ENCODE measurements at places on chromosomes 3 and 15. TPM values are rescaled to one million over a fixed set of nuclear protein-coding genes. Genes with fewer than 3 reads are reported as not detected.

DUOXA1 gene
- 1.8 TPM for total RNA-seq

DNA sequence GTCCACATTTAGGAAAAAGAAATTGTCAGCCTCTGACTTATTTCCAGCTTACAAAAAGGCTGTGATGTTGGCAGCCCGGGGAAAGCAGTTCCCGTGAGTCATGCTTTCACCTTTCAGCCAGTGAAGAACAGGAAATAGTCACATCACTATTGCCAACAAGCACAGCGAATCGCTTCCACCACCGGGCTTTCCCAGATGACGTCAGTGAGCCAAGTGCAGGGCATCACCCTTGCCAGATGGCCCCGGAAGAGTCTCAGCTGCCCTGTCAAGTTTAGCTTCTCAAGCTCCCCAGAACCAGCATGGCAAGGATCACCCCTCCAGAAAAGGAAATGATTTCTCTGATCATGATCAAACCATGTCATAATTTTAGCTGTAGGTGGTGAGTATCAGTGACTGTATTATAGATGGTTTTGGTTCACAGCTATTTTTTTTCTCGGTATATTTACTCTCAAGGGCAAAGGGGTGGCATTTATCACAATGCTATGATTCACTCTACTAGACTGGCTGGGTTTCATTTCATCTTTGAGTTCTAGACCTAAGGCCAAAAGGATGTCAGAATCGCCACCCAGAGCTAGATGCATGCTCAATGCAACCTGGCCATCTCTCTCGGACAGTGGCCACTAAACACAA, 32.9 kb downstream of the B3GNT5 start:
- peak; percentile 66 for DNase-seq

VEPH1 gene
- 0.48 TPM for total RNA-seq

DNA sequence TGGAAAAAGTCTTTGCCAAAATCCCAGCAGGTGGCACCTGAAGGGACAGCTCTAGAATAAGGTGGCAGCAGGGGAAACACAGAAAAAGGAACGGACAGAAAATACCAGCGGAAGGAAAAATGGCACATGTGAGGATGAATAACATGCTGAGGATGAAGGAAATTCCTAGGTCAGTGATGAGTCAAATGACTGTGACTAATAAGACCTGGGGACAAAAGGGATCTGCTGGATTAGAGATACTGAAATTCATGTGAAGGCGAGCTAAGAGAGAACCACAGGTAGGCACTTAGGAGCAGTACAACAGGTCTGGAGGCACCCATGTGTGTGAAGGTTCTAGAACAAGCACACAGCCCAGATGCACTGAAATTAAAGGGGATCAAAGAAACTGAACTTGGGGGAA, 482.5 kb downstream of the FOXP1 start:
- no peak for DNase-seq

BCL2A1 gene
- 18.1 TPM for total RNA-seq

- DNase-seq = no peak
Measured at GRCh38 chr15:98800437-98801233, 152.3 kb downstream of the IGF1R start.

GRCh38 chr15:62391641-62392262, 226.7 kb upstream of the C2CD4B start:
- DNase-seq = no peak

- no peak for DNase-seq
Measured at GRCh38 chr3:111594781-111595180, 365 bp downstream of the ZBED2 start.

CLDN18 gene
- not detected for total RNA-seq

DNA sequence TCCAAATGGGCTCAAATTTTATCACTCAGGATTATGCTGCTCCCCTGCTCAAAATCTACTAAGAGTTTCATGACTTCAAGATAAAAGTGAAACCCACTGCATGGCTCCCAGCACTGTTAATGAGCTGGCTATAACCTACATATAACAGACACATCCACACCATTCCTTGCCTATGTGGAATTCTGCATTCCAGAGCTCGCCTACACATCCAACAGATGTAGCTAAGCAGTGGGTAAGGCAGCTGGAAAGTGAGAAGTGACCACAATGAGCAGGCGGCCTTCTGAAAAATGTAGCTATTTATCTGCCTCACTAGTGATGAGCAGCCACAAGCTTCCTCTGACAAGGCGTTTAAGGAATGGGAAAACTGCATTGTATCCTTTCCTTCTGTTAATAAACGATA, 92.0 kb upstream of the TRIM42 start:
- no peak for DNase-seq

GRCh38 chr3:67059443-67059842, 61.3 kb downstream of the KBTBD8 start:
- no peak for DNase-seq

DNA sequence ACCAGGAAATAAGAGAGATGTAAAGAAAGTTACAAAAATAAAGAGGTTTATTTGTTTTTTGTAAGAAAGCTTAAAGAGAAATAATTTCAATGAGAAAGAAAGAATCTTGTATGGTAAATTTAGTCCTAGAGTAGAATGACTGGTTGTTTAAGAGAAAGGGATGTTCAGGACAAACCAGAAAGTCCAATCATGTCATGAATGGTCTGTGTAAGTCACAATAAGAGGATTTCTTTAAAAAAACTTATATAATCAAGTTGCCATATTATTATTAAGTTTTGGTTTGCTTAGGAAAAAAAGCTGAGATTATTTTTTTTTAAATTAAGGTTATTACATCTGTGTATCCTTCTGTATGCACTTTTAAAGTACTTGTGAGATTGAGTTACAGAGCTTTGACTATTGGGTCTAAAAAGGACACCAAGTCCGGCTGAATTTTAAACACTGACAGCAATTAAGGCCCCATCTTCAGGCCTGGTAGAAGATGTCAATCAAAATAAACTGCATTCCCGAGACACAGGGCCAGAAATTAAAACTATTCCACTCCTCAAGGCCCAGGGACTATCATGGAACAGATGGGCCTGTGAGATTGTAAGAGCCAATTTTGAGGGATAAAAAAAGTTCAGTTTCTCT, 12.2 kb downstream of the ERICH6 start:
- DNase-seq = no peak

DNA sequence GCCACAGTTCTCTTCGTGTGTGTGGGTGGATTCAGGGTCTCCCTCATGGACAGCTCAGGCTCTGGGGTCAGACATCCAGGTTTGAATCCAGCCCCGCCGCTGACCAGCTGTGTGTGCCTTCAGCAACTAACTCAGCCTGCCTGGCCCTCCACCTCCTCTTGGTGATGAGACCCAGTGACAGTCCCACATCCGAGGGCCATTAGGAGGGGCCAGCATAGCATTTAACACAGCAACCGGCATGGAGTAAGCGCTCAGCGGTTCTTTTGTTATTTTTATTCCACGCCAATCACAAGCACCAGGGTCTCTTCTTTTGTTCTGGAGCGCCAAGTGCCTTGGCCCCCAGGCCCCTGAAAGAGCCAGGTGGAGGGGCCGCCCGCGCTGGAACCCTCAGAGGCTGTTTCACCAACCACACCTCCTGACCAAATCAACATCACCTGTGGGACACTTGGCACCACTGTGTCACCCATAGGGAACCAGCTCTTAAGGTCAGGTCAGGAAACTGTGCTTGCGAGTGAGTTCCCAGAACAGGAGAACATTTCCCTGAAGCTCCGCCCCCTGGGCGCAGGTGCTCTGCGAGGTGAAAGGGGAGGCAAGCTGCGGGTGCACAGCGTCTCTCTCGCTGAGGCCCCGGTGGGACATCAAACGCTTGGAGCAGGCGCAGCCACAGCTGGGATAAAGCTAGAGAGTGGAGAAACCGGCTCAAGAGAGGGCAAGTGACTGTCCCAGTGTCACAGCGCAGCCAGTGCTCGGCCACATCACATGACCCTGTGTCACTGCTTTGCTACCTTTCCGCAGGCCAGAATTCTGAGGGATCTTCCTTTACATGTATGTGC, 311.3 kb downstream of the UACA start:
- DNase-seq = no peak

DNA sequence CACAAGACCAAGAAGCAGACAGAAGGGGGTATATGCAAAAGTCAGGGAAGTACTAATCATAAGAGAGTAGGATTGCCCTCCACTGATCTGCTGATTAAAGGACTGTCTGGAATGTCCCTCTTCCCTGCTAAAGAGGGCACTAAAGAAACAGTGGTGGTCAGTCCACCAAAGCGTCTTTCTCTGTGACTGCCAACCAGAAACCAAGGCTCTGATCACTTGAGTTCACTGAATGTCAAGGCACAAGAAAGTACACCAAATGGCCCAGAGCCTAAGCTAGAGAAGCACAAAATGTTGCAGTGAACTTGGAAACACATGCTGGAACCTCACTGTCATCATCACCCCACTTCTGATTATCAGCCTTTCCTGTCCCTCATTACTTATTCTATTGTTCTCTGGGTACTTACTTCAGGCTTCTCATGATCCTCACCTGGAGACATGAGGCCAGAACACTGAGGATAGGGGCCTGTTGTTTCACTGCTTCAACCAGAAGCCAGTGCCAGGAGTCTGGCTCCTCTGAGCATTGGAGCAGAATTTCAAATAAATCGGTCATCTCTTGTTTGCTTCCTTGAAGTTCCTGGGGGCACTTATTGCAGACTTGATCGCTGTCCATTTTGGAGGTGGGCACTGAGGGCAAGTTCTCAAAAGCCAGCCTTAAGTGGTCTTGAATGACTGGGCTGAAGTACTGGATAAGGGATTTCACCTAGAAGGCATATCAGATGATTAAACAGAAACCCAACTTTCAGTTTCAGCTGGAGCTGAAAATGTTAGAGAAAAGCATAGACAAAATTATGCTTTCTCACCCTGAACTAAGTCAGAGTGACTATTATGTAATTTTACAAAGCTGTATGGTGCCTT, 58.9 kb downstream of the EIF3J start:
- no peak for DNase-seq

IFRD2 gene
- total RNA-seq = 178 TPM

GRCh38 chr3:100184948-100185570, 70.8 kb upstream of the FILIP1L start:
- DNase-seq = no peak

DNA sequence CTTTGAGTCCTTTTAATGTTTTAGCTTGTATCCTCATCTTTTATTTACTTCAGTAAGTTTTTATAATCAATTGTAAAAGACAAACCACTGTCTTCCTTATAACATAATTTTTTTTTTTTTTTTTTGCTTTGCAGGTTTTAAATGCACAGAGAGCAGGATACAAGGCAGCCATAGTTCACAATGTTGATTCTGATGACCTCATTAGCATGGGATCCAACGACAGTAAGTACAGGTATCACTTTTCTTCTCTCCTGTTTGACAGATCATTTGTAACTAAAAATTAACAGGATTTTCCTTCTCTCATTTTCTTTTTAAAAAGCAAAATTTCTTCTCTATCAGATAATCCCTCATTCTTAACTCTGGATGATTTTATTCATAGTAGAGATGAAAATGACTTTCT, 75.4 kb downstream of the PFN2 start:
- no peak for DNase-seq

GRCh38 chr3:128482666-128483656, 10.0 kb downstream of the GATA2 start:
- DNase-seq = no peak
